ENCODE measurements at places on chromosomes 1 and 21.

DNA sequence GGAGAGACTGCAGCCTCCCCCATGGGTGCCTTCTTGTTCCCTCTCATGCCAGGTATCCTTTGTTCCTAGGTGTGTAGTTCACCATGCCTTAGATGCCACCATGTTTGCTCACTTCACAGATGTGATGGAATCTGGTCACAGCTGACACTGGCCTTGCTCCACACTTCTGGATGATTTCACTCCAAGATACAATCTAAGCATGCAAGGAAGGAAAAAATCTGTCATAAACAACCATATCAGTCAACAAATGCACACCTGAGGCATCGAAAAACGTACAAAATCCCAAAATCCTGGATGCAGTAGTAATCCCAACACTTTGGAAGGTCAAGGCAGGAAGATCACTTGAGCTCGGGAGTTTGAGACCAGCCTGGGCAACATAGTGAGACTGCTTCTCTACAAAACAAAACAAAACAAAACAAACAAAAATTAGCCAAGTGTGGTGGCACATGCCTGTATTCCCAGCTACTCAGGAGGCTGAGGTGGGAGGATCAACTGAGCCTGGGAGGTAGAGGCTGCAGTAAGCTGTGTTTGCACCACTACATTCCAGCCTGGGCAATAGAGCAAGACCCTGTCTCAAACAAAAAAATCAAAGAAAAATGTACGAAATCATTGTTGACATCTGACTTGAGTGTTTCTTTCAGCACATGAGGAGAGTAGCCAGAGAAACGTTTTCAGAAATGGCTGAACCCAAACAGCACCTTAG, 17.1 kb upstream of the PTPRF start:
- no peak for DNase-seq

DNA sequence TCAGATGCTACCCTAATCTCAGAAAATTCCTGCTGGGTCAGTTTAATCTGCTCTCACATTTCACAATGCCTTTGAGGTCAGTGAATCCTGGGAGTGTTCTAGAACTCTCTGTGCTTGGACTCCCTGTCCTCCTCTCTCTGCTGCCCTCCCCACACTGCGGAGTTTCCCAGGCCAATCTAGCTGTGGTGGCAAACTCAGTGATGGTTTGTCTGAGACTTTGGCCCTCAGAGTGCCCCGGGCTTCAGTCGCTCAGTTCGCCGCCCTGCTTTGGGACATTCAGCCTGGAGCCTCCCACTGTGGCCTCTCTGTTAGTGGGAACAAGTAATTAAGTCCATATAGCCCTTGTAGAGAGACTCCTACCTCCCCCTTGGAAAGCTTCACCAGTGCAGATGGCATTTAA, 7.1 kb downstream of the C1orf226 start:
- no peak for DNase-seq

DNA sequence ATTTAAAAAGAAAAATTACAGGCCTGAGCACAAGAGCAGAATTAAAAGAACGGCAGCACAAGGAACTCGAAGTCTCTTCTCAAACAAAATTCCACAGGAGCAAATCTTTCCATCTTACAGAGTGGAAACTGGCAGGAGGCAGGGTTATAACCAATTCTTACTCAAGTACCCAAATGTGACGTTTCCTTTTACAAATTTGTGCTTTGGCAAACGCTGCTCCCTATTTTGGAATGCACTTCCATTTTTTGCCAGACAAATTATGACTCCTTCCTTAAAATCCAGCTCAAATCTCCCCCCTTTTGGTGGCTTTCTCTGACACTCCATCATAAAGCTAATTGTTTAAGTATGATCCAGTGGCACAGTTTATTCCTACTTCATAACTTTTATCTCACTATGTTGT, 7.8 kb downstream of the ERI3 start:
- DNase-seq = no peak

GRCh38 chr1:235883261-235883927, 16.7 kb upstream of the LYST start:
- DNase-seq = no peak

- DNase-seq = no peak
Measured at GRCh38 chr1:31869449-31869848, 53.6 kb upstream of the SPOCD1 start.

DNA sequence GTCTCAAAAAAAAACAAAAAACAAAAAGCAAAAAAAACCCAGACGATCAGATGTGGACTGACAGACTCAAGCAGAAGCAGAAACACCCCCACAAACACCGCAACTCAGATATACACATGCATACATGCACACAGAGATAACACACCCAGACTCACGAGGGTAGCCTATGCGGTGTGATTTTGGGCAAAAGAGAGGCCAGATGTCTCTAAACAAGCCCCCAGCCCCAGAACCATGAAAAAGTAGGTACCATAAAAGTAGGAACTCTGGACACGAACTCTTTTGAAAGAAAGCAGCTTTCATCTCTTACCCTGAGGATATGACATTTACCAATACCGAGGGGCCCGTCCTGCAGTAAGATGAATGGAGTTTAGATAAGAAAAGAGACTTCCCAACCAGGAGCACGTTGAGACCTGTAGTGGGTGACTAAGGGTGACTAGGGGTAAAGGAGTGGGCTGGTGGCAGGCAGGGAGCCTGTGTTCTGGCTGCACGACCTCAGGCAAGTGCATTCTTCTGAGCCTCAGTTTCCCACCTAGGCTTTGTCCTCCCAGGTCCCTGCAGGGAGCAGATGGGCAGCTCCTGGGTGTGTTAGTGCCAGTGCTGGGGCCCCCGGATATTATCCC, 1.5 kb upstream of the TINAGL1 start:
- no peak for DNase-seq

GRCh38 chr1:186618401-186619170, 61.6 kb downstream of the PTGS2 start:
- DNase-seq = peak; percentile 28

All from stimulated activated CD4-positive, alpha-beta T cell treated with anti-CD3 and anti-CD28 coated beads, Interleukin-4, amount 100 ng/mL, for 4 hours (primary cell).